Psoas muscle (tissue), 8 donors: ENCODE measurements at places on chromosomes 16 and 17. TPM values are rescaled to one million over a fixed set of nuclear protein-coding genes. Genes with fewer than 3 reads are reported as not detected.

SLC52A1 gene
- not detected for polyA plus RNA-seq

MILR1 gene
- 1.1 TPM for polyA plus RNA-seq

DNAJC7 gene
- polyA plus RNA-seq: 85.4 TPM

EMC6 gene
- 264 TPM for polyA plus RNA-seq

CIBAR2 gene
- not detected for polyA plus RNA-seq

RHBDL1 gene
- 0.06 TPM for polyA plus RNA-seq

NPIPB6 gene
- polyA plus RNA-seq: 0.17 TPM

KRTAP1-5 gene
- polyA plus RNA-seq: not detected

VPS9D1 gene
- polyA plus RNA-seq: 5.2 TPM

HOXB5 gene
- 0.17 TPM for polyA plus RNA-seq

TBC1D26 gene
- not detected for polyA plus RNA-seq

SLC6A4 gene
- polyA plus RNA-seq: not detected

CCL3 gene
- polyA plus RNA-seq: 0.06 TPM

WFDC1 gene
- polyA plus RNA-seq: 0.55 TPM

AATF gene
- 54.8 TPM for polyA plus RNA-seq

NLK gene
- 4.0 TPM for polyA plus RNA-seq

SRSF1 gene
- 61.2 TPM for polyA plus RNA-seq

MAP2K3 gene
- 229 TPM for polyA plus RNA-seq

CNTROB gene
- 8.8 TPM for polyA plus RNA-seq

SCARF1 gene
- 4.1 TPM for polyA plus RNA-seq

SEZ6 gene
- polyA plus RNA-seq: not detected

KSR1 gene
- 12.9 TPM for polyA plus RNA-seq

PRR29 gene
- 0.11 TPM for polyA plus RNA-seq

SLC22A31 gene
- polyA plus RNA-seq: 0.03 TPM

SNX20 gene
- 0.82 TPM for polyA plus RNA-seq

CACNG5 gene
- polyA plus RNA-seq: not detected

ABCA6 gene
- polyA plus RNA-seq: 4.2 TPM

MYLK3 gene
- 1.4 TPM for polyA plus RNA-seq

SYCE1L gene
- polyA plus RNA-seq: 0.17 TPM

CYBA gene
- 28.0 TPM for polyA plus RNA-seq

PPP1R27 gene
- 296 TPM for polyA plus RNA-seq

OR1A1 gene
- polyA plus RNA-seq: not detected

ADCY7 gene
- 1.5 TPM for polyA plus RNA-seq

SLC38A8 gene
- polyA plus RNA-seq: not detected

SLC13A5 gene
- 0.03 TPM for polyA plus RNA-seq

MAP2K6 gene
- polyA plus RNA-seq: 64.0 TPM

PRSS53 gene
- 0.56 TPM for polyA plus RNA-seq

FBXW10B gene
- polyA plus RNA-seq: 0.91 TPM

TMEM88 gene
- 57.4 TPM for polyA plus RNA-seq

TRPV3 gene
- 0.36 TPM for polyA plus RNA-seq
